NCI-H1417 treated with DMSO at 0.1 percent for 48 hours (cell line): ENCODE measurements at places on chromosomes 1 and 21.

DNA sequence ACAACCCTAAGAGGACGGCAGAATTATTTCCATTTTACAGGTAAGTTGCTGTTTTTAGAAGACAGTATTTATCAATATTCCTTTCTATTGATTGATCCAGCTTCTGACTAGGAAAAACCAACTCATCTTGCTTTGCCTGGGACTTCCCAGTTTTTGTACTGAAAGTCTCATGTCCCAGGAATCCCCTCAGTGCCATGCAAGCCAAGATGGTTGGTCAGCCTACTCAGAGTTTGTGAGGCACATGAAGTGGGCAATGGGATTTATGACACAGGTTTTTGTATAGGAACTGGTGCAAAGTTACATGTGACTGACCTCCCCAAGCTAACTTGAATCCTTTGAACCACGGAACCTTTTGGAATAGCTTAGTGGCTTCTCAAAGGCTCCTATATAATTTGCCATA lies 45.5 kb downstream of the GNG12 start:
- DNase-seq, result no peak

- peak; percentile 85 for DNase-seq
Observed at GRCh38 chr21:33801424-33802405, 113.9 kb downstream of the ATP5PO start.

DNA sequence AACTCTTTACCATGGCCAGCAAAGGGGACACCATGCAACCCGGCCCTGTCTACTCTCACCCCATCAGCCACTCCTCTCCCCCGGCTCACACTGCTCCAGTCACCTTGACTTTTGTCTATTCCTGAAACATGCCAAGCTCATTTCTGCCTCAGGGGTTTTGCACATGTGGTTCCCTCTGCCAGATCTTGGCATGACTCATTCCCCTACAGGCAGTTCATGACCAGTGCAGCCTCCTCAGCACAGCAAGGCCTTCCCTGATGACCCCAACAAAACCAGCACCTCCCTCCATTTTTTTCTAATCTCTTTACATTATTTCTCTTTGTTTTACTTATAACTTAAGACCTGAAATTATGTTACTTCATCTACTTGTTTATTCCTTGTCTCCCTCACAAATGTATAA lies 58.6 kb upstream of the GJB5 start:
- DNase-seq, result no peak

GRCh38 chr1:227314014-227314848 lies 4.1 kb downstream of the CDC42BPA start:
- DNase-seq, result no peak

- DNase-seq, result no peak
Observed at GRCh38 chr1:167668108-167668507, 38.1 kb downstream of the RCSD1 start.
